ENCODE measurements at places on chromosomes 5 and 9.

DNA sequence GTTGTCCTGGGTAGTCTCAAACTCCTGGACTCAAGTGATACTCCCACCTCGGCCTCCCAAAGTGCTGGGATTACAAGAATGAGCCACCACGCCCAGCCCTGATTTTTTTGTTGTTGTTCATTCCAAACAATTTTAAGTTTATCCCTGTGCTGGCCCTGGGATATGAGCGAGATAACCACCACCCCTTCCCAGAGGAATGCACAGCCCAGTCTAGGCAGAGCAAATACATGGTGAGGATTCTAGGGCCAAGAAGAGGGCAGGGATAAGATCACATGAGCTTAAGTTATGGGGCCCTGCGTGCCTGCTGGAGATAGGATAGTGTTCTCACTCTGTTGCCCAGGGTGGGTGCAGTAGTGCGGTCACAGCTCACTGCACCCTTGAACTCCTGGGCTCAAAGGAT lies 21.0 kb upstream of the TOR1B start:
- no peak for DNase-seq

DNA sequence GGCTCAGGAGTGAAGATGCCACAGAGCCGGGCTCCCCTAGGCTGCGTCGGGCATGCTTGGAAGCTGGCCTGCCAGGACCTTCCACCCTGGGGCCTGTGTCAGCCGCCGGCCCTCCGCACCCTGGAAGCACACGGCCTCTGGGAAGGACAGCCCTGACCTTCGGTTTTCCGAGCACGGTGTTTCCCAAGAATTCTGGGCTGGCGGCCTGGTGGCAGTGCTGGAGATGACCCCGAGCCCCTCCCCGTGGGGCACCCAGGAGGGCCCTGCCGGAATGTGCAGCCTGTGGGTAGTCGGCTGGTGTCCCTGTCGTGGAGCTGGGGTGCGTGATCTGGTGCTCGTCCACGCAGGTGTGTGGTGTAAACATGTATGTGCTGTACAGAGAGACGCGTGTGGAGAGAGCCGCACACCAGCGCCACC lies 113.1 kb downstream of the RXRA start:
- no peak for DNase-seq

GRCh38 chr5:56610093-56610698 lies 205.2 kb upstream of the MAP3K1 start:
- peak; percentile 45 for DNase-seq

DNA sequence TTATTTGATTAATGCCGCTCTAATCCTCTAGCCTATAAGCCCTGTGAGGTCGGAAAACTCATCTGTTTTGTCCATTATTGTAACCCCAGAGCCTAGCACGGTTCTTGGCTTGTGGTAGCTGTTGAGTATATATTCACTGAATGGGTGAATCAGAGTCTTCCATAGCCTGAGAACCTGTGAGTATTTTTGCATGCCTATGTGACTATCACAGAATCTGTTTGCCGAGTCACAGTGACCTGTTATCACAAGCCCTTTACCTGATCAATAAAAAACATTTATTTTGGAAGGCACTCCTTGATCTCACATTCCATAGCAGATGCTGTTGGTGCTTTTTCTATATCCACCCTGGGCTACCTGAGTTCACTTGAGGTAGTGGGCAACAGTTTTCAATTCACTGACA lies 125.0 kb upstream of the STC2 start:
- DNase-seq = no peak

DNA sequence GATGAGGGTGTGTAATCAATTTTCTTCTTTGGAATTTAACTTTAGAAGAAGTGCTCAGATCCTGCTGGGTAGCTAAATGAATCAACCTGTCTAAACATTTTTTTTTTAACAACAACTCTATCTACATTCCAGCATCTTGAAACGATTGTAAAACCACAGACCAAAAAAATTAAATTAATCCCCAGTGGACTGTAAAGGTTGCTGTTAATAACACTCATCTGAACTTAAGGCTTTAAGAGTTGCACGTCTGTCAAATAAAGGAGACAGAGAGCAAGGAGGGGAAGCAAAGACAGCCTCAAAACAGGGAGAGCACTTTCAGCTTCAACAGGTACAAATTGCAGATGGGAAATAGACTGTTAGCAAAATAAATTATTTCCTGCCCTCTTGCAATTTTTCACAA lies 548.5 kb downstream of the DTWD2 start:
- DNase-seq = no peak

GRCh38 chr5:169442403-169442874 lies 141.1 kb upstream of the SPDL1 start:
- no peak for DNase-seq

GRCh38 chr9:102845827-102846371 lies 149.2 kb upstream of the CYLC2 start:
- DNase-seq = no peak

DNA sequence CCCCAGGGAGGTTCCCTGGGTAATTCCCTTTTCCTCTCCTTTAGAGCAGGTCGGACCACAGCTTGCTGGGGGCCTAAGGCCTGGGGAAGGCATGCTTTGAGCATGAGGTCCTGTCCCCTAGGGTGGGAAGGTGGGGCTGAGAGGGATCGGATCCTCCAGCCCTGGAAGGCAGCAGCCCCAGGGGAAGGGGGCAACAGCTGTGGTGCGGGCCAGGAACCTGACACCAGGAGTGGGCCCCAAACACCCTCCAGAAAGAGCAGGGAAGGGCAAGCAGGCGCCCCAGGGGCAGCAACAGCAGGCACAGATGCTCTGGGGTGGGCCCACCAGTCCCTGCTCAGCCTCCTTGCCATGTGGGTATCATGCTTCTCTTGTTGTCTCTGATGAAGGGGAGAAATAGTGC lies 3.2 kb upstream of the CORO2A start:
- no peak for DNase-seq

DNA sequence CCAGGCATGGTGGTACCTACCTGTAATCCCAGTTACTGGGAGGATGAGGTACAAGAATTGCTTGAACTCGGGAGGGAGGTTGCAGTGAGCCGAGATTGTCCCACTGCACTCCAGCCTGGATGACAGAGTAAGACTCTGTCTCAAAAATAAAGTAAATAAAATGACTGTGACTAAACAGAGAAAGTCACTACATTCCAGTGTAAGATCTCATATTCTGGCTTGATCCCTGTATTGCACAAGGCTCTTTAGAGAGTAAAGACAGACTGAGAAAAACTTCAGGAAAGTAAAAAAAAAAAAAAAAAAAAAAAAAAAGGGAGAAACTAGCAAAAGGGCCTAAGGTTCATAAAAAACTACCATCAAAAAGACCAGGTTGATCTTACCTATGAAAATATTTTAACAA lies 106.6 kb upstream of the PJA2 start:
- DNase-seq = no peak

DNA sequence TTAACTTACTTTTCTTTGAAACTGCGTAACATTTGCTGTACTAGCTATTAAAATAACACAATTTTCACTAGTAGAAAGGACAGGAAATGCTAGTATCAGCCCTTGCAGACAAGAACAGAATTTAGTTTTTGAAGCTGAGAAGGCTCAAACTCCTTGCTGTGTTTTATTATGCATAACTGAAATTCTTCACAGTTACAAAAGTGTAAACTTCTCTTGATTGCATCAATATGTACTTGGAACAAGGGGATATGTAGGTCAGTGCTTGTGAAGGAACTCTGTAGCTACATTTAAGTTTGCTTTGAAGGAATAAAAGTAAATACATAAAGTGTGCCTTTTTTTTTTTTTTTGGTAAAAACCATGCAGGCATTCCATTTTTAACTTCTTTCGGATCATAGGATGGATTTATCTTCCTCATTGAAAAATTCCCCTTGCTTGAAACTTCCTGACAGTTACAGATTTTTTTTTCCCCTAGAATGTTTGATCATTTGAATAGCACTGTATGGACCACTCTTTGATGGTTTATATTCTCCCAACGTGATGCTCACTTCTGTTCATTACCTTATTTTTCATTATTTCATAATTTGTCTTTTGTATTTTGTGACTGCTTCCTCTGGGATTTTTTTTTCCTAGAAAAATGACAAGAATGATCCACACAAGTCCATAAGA lies 94.9 kb upstream of the DAB2 start:
- no peak for DNase-seq

DNA sequence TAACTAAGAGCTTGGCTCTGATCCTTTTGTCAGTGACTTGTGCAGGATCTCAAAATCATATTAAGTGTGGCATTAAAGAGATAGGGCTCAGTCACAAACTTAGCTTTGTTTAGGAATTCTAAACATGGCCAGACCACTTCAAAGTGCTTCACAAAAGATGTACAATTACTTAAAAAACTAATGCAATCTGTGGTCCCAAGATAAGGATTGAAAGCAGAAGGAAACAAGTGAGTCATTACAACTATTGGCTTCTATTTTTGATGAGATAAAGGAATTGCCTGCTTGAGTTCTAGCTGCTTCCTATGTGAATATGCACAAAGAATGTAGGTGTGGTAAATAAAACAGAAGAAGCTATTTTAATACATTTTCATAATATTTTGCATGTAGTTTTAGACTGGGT lies 44.9 kb upstream of the SLC12A2 start:
- no peak for DNase-seq

DNA sequence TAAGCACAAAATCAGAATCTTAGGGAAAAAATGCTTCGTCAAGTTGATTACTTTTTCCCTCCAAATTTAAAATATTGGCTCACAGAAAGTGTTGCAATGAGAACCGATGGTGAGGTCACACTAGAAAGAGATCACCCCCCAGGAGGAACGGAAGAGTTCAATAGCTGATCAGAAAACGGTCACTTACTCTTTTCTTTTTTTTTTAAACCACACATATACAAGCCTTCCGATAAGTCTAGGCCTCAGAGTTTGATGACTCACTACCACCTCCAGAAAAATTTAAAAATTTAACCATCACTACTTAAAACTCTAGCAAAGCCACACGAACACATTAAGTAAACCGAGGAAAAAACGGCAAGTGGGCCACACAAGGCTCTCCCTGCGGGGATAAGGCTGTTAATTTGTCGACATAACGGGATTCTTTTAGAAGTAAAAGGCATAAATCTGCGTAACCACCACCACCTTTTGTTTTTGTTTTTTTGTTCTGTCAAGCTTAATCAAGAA lies 1.2 kb downstream of the SURF4 start:
- DNase-seq = peak; percentile 21

DNA sequence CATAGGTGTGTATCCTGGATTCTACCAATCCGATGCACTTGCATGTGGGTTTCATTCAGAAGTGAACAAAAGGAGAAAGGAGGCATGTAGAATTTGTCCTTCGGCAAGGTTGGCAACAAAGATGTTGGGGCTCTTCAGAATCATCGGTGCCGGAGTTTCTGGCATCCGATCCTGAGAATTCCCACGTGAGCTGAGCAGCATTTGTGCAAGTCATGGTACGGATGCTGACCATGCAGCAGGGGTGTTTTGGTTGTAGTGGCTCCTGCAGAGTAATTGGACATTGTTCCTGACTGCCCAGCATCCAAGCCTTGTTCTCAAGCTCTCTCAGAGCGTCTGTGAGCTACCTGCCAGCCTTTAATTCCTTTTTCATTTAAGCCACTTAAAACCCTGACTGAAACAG lies 19.0 kb upstream of the POC5 start:
- DNase-seq = no peak

DNA sequence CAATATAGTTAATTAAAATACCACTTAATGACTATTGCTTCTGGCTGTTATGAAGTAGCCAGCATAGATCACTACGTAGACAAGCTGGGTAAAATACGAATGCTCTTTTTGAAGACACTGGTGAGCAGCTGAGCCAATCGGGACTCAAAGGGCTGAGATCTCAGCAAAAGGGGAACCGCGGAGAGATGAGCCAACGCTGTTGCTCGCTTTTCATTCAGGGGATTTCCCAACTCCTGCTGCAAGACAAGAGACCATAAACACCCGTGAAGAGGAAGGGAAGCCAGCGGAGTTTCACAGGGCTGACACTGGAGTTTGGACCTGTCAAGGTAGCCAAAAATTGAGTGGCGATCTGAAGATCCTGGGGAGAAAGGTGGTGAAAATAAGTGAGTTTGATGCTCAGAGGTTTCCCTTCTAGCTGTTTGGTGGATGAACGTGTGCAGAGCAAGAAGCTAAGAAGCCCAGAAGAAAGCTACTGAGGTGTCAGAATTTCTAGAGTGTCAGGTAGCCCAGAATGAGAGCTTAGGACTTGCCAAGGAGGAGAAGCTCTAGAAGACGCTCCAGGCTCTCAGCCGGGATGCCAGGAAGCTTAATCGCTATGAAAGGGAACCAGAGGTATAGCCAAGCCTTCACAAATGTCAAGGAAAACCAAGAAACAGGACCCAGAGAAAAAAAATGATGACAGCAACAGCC lies 79.6 kb upstream of the RNU6ATAC start:
- DNase-seq = peak; percentile 33

DNA sequence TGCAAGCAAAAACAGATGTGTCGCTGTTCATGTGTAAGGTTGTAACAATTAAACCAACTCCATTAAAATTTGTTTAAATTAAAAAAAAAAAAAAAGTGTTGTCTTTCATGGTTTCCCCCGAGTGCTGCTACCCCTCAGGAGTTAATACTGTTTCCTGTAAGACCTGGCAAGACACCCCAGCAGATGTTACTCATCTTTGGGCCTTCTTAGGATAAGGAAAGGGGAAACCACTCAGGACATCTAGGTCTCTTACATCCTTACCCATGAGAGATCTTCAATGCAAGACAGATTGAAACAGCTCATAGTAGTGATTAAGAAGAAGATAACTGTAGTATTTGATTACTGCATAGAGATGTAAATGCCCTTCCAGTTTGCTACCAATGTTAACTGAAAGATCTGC lies 33.5 kb upstream of the F2R start:
- no peak for DNase-seq

GRCh38 chr5:7749626-7750025 lies 101.3 kb downstream of the CFAP90 start:
- no peak for DNase-seq

DNA sequence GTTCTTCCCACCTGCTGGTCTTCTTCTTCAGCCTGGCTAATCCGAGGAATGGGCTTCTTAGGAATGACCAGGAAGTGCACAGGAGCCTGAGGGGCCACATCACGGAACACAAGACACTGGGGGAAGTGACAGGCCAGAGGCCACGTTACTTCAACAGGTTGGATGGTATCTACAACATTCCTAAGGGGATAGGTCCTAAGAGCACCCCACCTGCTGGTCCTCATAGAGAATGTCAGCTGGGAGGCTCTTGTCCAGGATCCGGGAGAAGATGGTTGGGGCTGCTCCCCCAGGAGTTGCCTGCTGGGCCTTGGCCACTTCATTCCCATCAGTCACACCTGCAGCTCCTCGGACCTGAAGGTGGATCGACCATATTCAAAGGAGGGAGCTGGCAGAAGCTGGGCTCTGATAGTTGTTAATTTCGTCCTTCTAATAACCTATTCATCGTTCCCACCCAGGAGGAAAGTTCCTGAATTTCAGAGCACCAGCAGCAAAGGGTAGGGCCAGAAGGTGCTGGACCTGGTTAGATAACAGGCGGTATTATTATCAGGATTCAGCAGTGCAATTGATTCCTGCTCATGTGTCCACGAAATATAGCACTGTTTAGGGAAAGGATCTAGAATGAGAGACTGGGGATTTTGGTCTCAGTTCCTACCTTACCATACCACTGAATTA lies 1.3 kb downstream of the HINT2 start:
- no peak for DNase-seq

- no peak for DNase-seq
Measured at GRCh38 chr9:126877418-126877817, 17.0 kb downstream of the ZBTB34 start.

- DNase-seq = no peak
Measured at GRCh38 chr9:95096807-95097206, 220.7 kb downstream of the FANCC start.

- DNase-seq = no peak
Measured at GRCh38 chr9:109224751-109225150, 57.7 kb upstream of the FRRS1L start.

- DNase-seq = no peak
Measured at GRCh38 chr9:570187-570586, 271.3 kb upstream of the DMRT1 start.
